ENCODE measurements at places on chromosomes 1 and 21.

- no peak for DNase-seq
Measured at GRCh38 chr21:45011911-45012661, 62.3 kb upstream of the ADARB1 start.

DNA sequence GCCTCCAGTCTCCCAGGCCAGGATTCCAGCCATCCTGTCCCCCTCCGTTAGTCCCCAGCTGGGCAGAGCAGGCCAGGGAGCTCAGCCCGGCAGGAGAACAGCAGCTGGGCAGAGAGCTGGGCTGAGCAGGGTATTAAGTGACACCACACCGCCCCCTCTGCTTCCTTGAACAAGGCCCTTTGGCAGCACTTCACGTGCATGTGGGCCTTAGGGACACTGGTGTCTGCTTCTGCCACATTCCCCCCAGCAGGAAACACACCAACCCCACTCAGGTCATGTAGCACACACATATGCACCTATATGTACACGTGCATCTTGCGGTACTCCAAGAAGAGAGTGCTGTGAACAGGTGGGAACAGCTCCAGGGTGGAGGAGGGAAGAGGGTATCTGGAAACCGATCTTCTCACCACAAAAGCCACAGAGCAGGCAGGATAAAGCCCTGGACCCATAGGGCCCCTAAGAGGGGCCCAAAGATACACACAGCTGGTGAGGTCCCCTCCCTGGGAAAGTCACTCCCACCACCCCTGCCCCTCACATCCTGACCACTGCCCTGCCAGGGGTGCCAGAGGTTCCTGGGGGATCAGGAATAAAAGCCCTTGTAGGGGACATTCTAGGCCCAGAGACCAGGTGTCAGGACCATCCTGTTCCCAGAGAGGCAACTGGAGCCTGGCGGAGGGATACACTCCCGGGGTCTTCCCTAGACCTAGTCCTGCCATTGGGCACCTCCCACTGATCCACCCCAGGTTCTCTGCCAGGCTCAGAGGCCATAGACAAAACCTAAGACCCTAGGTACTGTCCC is 4.5 kb downstream of the EPHA2 start:
- no peak for DNase-seq

- DNase-seq, result no peak
Measured at GRCh38 chr21:42478504-42478903, 17.5 kb downstream of the RSPH1 start.

DNA sequence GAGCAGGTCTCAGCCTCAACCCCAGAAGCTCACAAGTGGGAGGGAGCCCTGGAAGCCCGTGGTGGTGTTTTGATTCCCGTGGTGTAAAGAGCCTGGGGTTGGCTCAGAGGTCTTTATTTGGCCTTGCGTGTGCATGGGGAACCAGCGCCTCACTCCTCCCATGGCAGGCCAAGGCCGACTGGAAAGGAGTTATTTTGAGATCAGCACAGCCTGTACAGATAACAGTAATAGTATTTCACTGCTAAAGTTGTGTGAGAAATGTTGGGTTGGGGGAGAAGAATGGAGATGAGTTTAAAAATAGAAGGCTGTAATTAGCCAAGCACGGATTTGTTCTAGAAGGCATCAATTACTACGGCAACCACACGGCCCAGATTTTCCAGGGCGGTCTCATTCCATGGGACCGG is 186.5 kb downstream of the DYRK1A start:
- no peak for DNase-seq

GRCh38 chr1:178161516-178161915 is 67.6 kb downstream of the RASAL2 start:
- no peak for DNase-seq

- no peak for DNase-seq
Measured at GRCh38 chr1:111908011-111908621, 81.4 kb downstream of the KCND3 start.

DNA sequence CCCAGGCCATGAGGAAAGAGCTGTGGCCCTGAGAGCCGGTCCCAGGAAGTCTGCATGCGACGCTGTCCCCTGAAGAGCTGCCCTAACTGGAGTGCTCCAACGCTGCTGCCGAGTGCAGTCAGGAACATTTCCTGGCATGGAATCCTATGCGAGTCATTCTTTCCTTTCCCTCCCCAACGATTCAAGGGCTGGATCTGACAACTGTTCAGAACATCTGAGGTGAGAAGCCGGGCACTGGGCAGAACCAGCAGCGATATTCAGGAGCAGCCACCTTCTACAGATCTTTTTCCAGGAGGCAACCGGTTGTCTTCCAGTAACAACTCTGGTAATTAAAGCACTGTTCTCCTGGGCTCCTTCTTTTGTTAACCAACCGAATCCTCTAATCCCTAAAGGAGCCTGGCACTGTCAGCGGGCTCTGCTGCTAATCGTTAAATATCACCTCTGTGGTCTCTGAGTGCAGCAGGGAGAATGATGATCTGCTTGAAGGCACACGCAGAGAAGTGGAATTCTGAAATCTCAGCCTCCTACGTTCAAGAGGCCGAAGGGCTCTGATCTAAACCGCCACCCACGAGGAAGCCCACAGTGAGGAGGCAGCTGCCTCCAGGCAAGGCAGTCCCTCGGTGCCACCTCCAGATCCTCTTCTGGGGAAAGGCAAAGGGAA is 55.8 kb downstream of the SLC45A1 start:
- no peak for DNase-seq

DNA sequence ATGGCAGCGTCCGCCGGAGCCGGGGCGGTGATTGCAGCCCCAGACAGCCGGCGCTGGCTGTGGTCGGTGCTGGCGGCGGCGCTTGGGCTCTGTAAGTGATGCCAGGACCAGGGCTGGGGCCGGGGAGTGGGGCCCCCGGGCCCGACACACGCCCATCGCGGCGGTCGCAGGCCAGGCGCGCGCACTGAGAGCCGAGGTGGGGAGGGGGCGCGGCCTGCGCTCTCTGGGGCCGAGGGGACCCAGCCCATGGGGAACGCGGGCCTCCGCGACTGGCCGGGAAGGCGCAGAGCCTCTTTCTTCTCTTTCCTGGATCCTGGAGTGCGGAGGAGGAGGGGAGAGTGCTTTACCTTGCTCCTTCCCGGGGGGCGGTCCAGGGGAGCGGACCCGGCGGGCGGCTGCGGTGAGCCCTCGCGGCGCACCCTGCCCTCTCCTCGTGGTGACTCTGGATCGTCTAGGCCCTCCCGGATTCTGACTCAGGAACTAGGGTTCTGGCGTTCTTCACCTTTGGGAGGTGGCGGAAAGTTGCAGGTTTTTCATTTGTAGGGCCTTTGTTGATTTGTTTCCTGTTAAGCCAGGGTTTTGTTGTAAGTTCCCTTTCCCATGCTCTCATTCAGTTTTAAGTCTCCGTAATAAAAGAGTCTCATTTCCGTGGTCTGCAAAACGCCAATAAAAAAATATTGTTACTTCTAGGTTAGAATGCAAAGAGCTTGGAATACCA is 529 bp downstream of the MPZL1 start:
- no peak for DNase-seq

DNA sequence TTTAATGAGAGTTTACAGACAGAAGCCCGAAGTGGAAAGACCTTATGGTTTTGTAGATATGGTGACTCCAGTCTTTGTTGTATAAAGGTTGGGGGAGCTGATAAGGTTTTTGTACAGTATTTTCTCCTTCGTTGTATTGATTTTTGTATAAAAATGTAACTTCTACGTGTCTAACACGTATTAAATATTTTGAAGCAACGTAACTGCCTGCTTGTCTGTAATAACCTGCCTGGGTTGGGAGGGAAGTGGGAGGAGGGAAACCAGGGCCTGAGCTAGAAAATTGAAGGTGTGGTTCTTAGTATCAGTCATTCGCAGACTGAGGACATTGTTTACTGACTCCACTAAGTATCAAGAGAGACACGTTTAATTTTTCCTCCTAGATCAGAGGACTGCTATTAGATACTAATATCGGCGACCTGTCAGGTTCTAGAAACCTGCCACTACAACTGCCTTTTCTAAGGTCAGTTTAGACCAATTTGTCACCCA is 2.2 kb downstream of the IER5 start:
- DNase-seq, result no peak

DNA sequence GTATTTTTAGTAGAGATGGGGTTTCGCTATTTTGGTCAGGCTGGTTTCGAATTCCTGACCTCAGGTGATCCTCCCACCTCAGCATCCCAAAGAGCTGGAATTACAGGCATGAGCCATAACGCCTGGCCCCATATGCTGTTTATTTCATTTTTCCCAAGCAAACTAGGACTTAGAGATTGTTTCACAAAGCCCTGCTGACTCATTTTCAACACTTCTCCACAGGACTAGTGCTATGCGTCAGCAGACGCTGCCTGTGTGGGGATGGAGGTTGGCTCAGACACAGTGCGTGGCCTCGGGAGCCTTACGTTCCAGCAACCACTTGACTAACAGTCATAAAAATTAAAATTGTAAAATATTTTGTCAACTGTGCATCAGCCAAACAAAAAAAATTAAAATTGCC is 22.7 kb downstream of the PKNOX1 start:
- DNase-seq, result no peak

GRCh38 chr1:153253693-153254092 is 5.8 kb upstream of the LORICRIN start:
- no peak for DNase-seq

- no peak for DNase-seq
Measured at GRCh38 chr1:165050246-165050645, 306.3 kb downstream of the LMX1A start.

- DNase-seq, result no peak
Measured at GRCh38 chr1:200316148-200316803, 93.6 kb downstream of the ZNF281 start.

DNA sequence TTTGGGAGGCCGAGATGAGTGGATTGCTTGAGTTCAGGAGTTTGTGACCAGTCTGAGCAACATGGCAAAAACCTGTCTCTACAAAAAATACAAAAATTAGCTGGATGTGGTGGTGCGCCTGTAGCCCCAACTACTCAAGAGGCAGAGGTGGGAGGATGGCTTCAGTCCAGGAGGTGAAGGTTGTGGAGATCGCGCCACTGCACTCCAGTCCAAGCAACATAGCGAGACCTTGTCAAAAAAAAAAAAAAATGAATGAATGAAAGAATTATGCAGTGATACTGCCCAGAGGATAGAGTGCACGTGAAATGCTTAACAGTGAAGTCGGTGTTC is 429 bp upstream of the DPH2 start:
- DNase-seq, result no peak

GRCh38 chr1:183600136-183600535 is 9.9 kb upstream of the NCF2 start:
- no peak for DNase-seq

GRCh38 chr21:28263974-28264373 is 728.7 kb downstream of the LTN1 start:
- DNase-seq, result no peak

DNA sequence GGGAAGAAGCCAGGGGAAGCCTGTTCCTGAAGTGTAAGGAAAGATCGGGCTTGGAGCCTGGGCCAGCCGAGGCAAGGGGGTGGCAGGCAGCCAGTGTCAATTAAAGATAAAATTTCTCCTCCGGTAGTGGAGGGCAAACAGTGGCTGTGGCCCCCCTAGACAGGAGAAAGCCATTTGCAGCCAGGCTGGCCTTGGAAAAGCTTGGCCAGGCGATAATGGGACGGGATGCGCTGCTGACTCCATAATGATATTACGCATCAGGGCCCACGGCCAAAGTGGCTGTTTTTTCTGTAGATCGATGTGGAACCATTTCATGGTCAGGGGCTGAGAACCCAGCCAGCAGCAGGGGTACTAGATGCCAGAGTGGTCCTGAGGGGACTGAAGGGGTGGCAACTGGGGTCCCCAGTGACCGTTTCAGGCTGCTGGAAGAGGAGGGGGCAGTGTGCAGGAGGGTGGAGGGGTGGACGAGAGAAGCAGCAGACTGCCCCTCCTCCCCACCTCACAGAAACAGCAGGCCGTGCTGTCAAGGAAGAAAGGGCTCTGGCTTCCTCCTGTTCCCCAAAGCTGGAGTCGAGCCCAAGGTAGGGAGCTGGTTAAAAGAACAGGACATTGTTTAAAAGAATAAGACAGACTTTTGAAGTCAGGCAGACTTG is 25.2 kb downstream of the KCNC4 start:
- no peak for DNase-seq

Measured in stimulated activated CD4-positive, alpha-beta T cell treated with anti-CD3 and anti-CD28 coated beads, Interleukin-2, amount 100 ng/mL, for 4 hours (primary cell).